ENCODE measurements at places on chromosomes 5 and 9. TPM values are rescaled to one million over a fixed set of nuclear protein-coding genes. Genes with fewer than 3 reads are reported as not detected.

ZMAT2 gene
- total RNA-seq = 36.4 TPM

DNA sequence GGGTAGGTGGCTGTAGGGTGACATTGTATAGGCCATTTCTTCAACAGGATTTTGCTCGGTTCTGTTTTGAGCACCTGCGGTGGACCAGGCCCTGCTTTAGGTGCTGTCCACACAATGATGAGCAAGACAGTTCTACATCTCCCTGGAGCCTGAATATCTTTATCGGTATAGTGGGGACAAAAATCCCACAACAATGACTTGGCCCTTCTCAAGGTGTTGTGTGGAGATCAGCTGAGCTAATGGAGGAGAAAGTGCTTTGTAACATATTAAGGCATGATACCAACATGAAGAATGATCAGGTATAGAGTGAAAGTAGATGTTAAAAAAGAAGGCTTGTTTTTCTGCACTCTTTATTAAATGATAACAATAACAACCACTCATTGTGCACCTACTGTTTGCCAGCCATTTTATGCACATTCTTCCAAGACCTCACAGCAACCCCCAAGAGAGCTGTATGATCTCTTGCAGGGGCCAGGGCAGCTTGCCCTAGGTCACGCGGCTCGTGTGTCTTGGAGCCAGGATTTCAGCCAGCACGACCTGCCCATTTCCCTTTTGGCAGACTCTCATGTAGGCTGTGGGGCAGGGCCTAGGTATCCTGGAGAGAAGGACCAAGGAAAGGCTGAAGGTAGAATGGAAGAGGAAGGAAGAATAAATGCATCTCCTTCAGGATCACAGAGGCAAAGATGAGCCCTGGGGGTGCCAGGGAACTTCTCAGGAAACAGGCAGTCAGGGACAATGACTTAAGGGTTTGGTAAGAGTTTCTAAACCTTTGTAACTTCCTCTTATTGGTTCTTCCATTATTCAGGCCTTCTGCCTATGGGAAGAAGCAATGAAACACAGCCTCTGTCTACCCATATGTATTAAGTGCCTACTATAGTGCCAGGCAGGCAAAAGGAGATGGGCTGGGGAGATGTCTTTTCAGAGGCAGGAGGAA lies 50.0 kb upstream of the PPARGC1B start:
- DNase-seq = peak; percentile 35

ANKRD34B gene
- not detected for total RNA-seq

- DNase-seq = peak; percentile 73
Observed at GRCh38 chr5:423626-424261, 19.2 kb upstream of the EXOC3 start.

PLAC8L1 gene
- not detected for total RNA-seq

OR1L6 gene
- total RNA-seq = not detected

DNA sequence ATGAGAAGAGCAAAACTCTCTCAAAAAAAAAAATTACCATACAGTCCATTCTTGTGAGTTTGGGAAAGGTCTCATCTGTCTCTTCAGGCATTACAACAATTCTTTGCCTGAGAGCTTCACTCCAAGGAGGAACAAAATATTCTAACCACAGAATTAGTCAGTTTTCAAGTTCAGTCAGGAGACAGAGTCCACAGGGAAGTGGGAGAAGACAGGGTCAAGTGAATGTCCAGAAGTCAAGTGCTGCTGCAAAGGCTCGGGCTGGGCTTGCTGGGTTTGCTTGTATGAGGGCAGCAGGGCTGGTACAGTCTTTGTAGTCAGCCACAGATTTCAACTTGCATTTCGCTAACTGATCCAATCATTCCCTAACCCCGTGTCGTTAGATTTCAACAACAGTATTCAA lies 17.6 kb upstream of the HEXB start:
- DNase-seq = no peak

SLC25A48 gene
- total RNA-seq = not detected

DNA sequence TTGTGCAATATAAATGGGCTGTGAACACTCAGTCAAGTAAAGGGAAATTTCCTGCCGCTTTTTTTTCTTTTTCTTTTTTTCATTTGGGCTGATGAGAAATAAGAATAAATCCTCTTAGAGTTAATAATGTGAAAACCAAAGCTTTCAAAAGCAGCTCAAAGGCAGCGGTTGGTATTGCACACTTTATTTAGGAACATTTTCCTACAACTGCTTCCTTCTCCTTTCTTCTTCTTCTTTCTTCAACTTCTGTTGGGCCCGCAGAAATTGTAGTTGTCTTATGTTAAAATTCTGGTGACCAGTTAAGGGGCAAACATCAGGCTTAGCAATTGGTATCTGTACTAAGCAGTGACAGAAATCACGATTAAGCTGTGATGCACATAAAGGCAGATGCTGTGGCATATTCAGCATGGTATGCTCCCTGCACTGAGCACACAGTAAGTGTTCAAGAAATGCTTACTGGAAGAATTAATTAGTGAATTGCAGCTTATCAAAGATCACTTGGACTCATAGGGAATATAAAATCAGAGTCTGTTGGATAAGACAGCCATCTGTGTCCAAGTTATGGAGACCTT lies 85.4 kb downstream of the ANKRD55 start:
- no peak for DNase-seq

NUP188 gene
- 36.3 TPM for total RNA-seq

- no peak for DNase-seq
Observed at GRCh38 chr5:140148508-140148907, 22.8 kb downstream of the IGIP start.

ADRA1B gene
- total RNA-seq = 4.9 TPM

DNA sequence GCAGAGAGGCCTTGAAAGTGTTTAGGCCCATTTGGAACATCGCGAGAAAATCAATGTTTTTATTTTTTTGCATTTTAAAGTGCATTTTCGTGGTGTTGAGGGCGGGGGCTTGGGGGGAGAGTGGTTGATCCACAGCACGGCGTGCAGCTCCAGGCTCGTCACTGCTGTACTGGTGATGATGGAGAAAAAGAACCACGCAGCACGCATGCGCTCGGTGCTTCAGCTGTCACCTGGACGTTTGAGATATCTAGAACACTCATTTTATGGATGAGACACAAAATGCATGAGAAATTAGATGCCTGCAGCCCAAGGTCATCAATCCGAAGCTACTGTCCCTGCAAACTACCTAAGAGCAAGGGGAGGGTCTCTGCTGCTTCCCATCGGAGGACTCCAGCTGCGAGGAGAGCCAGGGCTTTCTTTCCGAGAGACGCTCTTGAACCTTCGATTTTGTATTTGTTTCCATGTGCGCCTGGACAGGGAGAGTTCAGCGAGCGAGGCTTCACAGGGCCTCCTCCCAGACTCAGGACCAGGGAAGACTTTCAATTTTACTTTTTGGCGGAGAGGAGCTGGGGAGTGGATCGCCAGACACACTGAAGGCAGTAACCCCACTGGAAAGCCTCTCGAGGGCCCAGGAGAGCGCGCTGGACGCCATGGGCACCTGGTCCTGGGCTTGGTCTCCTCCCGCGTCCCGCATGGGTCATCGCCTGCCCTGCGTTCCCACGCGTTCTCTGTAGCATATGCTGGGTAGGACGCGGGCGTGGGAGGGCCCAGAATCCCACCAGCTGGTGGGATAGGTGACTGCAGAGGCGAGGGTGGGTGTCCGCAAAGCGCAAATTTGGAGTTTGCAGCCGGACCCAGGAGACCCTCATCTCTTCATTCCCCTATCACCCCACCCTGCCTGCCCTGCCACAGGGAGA lies 2.5 kb downstream of the DMRT2 start:
- no peak for DNase-seq

INSL6 gene
- total RNA-seq = not detected

- no peak for DNase-seq
Observed at GRCh38 chr5:115450741-115451140, 93.8 kb downstream of the FEM1C start.

GRCh38 chr5:27462936-27463335 lies 424.6 kb upstream of the CDH9 start:
- DNase-seq = no peak

- peak; percentile 90 for DNase-seq
Observed at GRCh38 chr9:113343732-113344231, 3.7 kb upstream of the WDR31 start.

GRCh38 chr5:51347704-51348103 lies 35.5 kb upstream of the ISL1 start:
- no peak for DNase-seq

DNA sequence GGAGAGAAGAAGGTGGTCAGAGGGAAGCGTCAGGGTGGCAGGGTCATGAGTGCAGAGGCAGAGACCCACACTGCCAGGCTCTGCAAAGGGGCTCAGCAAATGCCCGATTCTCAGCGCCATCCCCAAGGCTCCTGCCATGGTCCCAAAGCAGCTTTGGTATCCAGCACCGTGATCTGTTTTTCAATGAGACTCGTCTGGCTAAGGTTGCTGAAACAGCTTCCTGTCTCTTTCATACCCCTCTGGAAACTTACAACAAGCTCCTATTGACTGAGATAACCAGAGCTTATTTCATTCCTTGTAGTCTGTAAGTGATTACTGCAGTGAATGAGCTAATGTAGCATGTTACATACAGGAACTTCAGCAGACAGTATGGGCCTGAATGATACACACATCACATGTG lies 568.6 kb upstream of the DAP start:
- no peak for DNase-seq

DNA sequence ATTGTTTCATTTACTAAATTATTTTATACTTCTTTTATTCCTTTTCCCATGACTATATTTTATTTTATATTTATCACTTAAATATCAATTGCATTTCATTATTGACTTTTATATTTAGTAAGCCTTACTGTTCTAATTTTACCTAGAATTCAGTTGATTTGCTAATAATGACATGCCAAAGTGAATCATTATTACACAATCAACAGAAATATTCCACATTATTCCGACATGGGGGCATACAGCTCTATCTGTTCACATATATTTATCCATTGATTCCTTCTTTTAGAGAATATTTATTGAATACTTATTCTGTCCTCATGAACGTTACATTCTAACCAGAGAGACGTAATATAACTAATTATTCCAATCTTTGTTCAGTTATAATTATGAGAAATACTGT lies 221.8 kb downstream of the DOCK8 start:
- no peak for DNase-seq

GRCh38 chr5:42620579-42621216 lies 135.9 kb upstream of the CCDC152 start:
- no peak for DNase-seq

GFRA3 gene
- total RNA-seq = 0.48 TPM

DNA sequence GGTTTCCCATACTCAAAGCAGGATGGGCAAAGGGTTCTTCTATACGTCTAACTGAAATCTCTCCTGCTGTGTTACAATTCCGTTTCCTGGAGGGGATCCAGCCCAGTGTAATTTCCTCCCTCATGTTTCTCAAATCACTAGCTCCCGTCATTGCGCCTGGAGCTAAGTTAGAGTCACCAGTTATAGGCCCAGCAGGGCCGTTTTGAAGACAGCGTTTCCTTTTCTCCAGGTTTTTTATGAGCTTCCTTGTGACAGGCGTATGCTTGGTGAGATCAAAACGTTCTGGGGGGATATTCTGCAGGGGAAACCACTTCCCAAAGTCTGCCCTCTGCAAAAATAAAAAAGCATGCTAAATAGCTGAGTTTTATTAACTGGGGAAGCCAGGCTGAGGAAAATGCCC lies 53.0 kb upstream of the WWC1 start:
- no peak for DNase-seq

PDE6A gene
- 0.13 TPM for total RNA-seq

GRCh38 chr9:72211047-72211446 lies 61.8 kb downstream of the GDA start:
- no peak for DNase-seq

GRCh38 chr9:81390792-81391456 lies 298.4 kb downstream of the TLE1 start:
- no peak for DNase-seq

DNA sequence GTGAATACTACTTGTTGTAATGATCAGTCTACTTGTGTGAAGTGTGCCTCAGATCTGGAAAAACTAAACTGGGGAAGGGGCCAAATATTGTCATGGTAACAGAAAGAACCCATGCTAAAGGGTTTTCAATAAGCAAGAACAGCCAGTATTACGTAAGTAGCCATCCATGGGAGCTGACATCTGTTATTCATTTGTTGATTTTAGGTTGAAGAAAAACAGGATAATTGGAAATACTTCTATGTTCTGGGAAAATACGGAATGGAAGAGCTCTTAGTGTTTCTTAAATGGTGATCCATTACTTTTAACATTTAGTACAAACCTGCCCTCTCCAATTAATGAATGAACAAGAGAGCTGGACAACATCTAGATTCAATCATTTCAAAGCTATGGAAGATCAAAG lies 485.8 kb downstream of the NTRK2 start:
- DNase-seq = no peak

NUTM2G gene
- total RNA-seq = not detected

DUSP1 gene
- total RNA-seq = 49.9 TPM

DNA sequence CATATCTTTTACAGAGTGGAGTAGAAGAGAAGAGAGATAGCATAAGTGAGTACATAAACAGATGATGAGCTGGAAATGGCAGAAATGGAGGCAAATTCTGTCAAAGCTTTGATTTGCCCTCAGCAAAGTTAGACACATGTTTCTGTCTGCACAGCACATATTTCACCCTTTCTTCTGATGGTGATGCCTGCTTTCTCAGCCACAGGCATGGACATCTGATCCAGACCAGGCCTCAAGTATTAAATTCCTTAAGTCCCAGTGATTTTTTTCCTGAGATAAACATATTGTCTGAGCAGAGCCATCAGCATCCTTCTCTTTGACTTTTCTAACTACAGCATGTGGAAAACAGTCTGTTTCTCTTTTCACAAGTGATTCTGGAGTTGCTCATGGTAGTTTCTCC lies 409.8 kb downstream of the MAN2A1 start:
- DNase-seq = no peak

- DNase-seq = no peak
Observed at GRCh38 chr9:133963166-133963565, 29.0 kb downstream of the VAV2 start.

DNA sequence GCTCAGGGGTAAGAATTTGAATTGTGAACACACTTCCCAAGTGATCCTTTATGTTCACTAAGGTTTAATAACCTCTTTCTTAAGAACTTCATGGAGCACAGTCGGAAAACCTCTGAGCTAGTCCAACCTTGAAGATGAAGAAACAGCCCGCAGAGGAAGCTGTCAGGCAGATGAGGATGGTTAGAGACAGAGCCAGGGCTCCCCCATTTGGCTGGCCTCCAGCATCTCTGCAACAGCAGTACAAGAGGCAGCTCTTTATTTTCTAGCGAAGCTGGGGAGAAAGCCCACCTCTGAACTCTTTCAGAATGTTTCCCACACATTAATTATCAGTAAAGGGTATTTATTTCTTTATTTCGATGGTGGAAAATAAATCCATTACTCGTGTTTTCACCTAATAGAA lies 350.8 kb downstream of the DMRT2 start:
- DNase-seq = no peak

GRCh38 chr5:134787692-134788091 lies 29.1 kb downstream of the DDX46 start:
- DNase-seq = no peak

GRCh38 chr5:174832025-174832424 lies 107.6 kb downstream of the MSX2 start:
- no peak for DNase-seq

SMC5 gene
- total RNA-seq = 15.0 TPM

DNA sequence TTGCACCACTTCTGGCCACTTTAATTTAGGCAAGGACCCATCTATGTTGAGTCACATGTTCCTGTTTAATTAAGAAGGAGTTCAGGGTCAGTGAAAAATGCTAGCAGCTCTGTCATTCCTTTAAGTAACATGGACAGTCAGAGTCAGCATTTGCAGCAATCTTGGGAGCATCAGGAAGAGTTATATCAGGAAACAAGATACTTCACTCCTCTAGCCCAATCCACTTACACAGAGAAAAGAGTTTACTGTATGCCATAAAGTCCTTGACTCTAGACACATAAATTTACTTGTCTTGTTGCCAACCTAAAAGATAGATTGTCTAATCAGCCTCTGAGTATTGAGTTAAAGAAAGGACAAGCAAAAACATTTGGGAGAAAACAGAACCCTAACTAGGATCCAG lies 266.7 kb downstream of the PJA2 start:
- no peak for DNase-seq

SH3RF2 gene
- total RNA-seq = 231 TPM

PCDHA1 gene
- total RNA-seq = 0.08 TPM
